ENCODE measurements at places on chromosomes 16 and 17. TPM values are rescaled to one million over a fixed set of nuclear protein-coding genes. Genes with fewer than 3 reads are reported as not detected.

DNA sequence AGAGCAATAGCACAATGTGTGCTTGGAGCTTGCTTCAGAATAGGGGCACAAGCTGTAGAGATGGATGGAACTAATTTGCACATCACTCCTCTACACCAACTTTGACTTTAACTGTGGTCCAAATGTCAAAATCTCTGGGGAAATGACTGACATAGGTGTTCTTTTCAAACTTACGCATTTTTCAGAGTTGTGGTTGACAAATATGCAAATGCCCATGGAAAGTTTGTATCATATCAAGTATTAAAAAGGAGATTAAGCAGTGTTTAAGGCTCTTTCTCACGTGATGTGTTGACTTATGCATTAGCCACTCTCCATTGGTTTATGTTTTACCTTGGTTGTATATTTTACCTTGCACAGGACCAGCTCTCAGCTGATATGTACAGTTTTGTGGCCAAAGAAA lies 77.1 kb downstream of the ELAC2 start:
- no peak for DNase-seq

DNA sequence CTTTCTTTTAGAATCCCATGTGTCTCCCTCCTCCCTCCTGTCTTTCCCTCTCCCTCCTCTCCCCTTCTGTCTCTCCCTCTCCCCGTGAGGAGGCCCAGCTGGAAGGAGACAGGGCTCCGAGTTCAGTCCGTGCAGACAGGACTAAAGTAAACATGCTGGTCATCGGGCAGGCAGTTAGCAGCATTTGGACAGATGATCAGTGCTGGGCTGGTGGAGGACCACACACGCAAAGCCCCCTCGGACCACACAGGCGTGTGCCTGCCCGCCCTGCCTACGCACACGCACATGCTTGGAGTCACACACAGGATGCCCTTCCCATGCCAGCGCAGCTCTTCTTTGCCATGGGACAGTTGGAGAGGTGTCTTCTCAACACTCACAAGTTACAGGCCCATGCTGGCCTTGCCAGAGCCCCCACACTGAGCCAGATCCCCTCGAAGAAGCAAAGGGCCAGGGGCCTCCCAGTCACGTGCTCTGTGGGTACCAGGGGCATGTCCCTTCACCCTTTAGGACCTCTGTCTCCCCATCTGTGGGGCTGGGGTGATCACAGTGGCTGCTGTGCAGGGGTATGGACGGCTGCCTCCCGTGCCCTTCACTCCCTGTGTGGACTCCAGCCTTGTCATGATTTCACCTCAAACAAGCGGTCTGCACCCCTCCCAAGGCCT lies 215.7 kb upstream of the FOXF1 start:
- DNase-seq = no peak

DNA sequence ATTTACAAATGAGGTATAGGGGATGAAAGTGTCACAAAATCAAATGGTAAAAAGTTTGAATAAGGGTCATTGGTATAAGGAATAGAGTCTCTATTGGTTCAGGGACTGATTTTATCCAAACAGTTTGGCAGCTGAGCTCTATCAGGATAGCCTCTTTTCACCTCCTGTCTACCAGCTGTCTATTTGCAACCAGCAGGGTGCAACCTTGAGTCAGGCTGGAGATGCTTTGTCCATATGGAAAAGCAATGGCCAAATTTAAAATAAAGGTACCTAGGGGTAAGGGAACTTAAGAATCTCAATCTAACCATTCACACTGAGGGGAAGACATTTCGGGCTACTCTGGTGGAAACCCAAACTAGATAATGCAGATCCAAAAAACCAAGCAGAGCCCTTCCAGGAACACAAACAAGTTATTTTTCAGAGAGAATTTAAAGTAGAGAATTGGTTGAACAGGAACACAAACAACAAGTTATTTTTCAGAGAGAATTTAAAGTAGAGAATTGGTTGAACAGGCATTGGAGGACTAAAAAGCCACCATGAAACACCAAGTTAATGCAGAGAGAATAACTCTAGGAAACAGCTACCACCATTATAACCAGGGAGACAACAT lies 12.6 kb upstream of the CA10 start:
- no peak for DNase-seq

FOXN1 gene
- not detected for total RNA-seq

- DNase-seq = no peak
Measured at GRCh38 chr17:45357364-45357997, 40.7 kb upstream of the MAP3K14 start.

DNA sequence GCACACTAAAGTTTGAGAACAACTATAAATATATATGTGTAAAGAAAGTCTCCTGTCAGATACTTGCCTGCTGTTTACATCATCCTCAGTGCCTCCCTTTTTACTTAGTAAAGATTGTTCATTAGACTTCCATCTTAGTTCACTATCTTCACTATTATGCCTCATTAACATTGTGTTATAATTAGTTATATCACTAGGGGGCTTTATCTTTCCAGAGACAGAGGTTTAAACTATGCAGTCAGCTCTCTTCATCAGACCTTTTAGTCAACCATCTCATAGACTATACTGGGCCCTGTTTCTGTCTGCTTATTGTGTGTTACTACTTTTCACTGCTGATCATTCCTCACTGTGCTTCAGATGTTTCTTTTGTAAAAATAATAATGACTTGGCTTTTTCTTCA lies 630.8 kb upstream of the KIF2B start:
- DNase-seq = no peak
